AG08396 (cell line): ENCODE measurements at places on chromosomes 16 and 17.
A peak's percentile ranks its signal among the peaks of the same experiment; 100 is the strongest.

DNA sequence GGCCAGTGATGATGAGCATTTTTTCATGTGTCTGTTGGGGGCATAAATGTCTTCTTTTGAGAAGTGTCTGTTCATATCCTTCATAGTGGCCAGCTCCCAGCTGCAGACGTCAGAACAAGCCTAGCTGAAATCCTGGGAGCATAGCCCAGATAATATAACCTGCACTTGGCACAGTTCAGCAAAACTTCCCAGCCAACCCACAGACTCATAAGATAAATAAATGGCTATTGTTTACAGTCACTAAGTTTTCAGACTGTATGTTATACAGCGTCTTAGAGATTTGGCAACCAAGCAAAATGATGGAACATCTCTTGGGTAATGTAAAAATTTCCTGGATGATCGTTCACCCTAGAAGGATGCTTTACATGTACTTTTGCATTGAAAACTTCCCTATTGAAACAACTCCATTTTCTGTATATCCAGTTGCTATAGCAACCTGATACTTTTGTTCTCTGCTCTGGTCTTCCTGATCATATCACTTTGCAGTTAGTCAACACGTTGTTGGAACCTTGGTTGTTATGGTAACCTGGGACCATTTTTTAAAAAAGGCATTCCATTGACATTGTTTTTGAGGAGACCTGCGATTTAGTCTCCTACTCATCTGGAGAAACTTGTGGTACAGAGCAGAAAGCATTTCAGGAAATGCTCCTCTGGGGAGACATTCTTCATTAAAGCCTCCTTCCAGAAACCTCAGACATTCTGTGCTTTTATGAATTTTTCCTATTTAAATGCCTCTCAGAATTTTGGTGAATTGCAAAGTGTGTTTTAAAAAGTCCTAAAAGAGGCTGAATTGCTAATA lies 378.7 kb downstream of the HS3ST4 start:
- DNase-seq: no peak

DNA sequence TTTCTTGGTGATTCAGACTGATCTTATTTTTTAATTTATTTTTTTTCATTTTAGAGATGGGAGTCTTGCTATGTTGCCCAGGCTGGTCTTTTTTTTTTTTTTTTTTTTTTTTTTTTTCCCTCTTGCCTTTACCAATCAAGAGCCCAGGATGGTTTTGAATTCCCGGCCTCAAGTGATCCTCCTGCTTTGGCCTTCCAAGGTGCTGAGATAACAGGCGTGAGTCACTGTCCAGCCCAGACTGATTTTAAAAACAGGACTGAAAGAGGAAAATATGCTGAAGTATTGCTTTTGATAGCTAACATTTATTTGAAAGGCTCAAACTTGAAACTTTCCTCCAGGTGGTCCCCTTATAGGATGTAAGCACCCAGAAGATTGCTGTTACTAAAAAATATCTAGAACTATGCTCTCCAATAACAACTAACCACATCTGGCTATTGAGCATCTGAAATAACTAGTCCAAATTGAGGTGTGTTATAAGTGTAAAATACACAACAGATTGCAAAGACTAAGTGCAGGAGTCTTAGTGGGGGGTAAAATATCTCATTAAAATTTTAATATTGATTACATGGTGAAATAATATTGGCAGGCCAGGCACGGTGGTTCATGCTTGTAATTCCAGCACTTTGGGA lies 15.8 kb upstream of the BRIP1 start:
- DNase-seq: no peak

GRCh38 chr16:53534206-53534605 lies 31.2 kb upstream of the AKTIP start:
- DNase-seq: no peak

- DNase-seq: no peak
Observed at GRCh38 chr17:64392300-64392699, 1.6 kb upstream of the PECAM1 start.

DNA sequence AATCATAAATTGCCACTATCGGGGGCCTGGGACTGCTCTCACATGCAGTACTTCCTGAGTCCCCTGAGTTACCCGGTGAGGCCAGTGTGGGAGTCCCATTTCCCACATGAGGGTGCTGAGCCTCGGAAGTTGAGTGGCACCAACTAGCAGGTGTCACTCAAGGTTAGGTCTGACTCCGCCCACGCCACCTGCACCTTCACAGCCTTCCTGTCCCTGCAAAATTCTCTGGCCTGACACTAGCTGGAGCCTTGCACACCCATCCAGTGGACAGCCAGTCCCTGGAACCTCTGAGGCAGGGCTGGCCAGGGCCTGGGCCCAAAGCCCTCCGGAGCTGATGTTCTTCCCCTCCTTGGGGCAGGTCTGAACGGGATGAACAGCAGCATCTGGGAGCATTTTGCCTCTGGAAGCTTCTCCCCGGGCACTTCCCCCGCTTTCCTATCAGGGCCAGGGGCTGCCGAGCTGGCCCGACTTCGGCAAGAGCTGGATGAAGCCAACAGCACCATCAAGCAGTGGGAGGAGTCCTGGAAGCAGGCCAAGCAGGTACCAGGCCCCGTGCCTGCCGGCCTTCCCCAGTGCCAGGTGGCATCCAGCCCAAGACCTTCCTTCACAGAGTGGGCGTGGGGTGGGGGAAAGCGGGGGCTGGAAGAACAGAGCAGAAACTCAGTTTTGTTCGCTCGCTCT lies 21.9 kb downstream of the UNC13D start:
- no peak for DNase-seq

DNA sequence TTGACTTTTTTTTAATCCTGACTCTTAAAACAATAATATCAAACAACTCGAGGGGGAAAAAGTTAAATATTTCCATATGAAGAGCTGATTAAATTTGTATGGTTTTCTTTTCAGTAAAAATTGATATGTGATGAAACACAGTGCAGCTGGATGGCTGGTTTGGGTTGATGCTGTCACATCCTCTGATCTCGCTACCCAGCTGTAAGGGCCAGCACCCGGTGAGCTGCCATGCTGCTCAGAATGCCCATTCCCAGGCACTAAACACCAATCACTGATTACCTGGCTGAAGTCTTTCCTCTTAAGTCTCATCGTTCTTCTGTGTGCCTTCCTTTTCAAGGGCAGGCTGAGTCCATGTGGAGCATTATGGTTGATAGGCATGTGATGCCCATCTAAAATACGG lies 234.3 kb downstream of the IRX3 start:
- DNase-seq: no peak

DNA sequence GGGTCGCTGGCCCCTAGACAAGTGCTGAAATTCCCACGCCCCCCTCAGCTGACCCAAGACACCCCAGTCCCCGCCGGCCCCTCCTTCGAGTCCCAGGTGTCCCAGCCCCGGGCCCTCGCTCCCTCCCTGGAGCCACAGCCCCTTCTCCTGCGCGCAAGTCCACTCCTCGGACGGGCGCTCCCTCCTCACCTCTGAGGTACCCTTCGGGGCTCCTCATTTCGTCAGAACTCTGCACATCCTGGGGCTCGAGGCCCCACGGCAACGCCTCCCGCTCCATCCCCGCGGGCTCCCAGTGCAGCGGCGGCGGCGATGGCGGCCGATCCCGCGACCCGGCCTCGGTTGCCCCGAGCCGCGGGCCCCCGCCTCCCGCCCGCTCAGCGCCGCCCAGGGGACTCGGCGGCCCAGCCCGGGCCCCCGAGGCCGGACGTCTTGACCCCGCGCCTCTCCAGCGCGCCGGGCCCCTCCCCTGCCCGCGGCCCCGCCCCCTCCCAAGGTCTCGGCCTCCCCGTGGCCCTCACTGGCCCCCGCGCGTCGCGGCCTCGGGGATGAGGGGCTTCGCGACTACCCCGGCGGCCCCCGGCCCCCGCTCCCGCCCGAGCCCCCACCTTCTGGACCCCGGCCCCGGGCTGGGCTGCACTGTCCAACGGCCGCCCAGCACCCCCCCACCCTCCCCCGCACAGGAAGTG lies at the start of gene ZNF768:
Gene ZNF768, minus strand, starts transcription at position 430 of the 686 bp plus-strand sequence. Its CDS starts 153 bp downstream, at position 277.
- DNase-seq: peak; percentile 80

DNA sequence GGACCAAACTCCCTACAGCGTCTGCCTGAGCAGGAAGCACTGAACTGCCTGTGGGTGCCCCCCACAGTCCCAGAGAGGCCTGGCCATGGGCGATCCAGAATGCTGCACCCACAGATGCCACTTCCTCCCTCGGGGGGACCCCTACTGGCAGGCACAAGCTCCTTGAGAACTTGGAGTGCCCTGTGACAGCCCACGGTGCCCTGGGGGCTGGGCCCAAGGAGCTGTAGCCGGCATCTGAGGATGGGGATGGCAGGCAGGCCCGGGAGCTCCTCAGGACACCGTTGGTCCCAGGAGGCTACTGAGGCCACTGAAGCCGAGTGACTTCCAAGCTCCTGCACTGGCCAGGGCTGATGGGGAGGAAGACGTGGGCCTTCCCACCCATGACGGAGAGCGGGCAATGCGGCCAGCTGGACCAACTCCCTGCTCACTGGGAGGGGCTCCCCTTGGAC lies 15.1 kb upstream of the RASD1 start:
- DNase-seq: no peak

DNA sequence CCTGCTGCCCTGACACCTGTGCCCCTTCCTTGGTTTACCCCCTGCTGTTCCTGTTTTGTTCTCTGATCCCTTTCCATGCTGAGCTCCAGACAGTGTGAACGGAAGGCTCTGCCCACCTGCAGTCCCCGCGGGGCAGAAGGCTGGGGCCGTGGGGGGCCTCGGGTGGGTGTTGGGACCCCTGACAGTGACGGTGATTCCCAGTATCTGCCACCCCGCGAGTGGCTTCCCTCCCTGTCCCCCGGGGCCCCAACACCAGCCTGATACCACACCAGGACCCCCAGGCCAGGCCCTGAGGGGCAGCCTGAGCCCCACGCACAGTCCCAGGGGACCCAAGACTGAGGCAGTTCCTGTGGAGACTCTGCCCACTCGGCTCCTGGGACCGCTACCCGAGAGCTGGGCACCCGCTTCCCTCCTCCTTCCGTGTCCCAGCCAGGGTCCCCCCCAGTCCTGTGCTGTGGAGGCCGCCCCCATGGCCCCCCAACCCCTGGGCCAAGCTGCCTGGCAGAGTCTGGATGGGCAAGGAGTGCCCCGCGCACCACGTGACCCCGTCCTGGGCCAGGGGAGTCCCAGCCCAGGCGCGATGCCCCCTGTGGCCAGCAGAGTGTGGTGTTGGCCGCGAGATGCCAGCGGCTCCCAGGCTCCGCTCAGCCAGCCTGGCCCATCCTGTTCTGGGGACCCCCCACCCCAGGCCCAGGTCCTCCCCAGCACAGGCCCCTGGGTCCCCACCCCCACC lies 10.0 kb upstream of the C1QTNF8 start:
- peak; percentile 96 for DNase-seq

DNA sequence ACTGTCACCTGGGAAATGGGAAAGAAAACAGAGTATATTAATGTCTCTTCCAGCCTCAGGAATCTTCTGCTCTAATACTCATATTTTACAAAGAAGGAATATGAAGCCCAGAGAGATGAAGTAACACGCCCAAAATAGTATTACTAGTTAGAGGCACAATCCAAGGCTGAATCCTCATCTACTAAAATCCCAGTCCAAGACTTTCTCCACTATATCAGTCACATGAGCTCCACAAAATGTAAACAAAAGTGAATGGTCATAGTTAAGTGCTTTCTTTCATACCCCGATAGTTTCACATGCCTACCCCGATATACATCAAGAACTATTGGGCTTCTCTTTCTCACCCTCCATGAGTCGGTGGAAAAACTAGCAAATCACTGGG lies 965 bp downstream of the INTS2 start:
- no peak for DNase-seq

GRCh38 chr17:51000835-51001638 lies 119.6 kb downstream of the SPAG9 start:
- peak; percentile 40 for DNase-seq

GRCh38 chr16:86215233-86215978 lies 294.9 kb upstream of the FOXF1 start:
- DNase-seq: no peak
